Stimulated activated CD4-positive, alpha-beta T cell treated with anti-CD3 and anti-CD28 coated beads, Interleukin-12 subunit alpha, Interleukin-12 subunit beta, amount 100 ng/mL, for 24 hours (primary cell): ENCODE measurements at places on chromosomes 6 and 20.

DNA sequence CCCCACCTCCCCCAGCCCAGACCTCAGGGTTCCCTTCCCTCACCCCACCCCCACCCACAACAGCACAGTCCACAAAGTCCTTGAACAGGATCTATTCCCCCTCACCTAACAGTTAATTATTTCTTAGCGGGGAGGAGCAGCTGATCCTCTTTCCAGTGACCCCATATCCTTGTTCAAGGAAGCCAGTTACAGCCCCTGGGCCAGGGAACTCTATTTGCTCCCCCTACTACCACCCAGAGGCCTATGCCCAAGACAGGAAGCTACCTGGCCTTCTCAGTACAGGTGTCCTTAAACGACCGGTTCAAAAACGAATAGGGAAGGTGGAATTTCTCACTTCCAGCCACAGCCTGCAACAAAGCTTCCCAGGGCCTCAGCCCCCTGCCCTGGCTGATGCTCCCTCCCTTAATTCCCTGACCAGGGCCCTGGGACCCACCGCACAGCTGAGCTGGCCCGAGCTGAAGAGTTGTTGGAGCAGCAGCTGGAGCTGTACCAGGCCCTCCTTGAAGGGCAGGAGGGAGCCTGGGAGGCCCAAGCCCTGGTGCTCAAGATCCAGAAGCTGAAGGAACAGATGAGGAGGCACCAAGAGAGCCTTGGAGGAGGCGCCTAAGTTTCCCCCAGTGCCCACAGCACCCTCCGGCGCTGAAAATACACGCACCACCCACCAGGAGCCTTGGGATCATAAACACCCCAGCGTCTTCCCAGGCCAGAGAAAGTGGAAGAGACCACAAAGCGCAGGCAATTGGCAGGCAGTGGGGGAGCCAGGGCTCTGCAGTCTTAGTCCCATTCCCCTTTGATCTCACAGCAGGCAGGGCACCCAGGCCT lies 778 bp downstream of the MCCD1 start:
- no peak for DNase-seq

DNA sequence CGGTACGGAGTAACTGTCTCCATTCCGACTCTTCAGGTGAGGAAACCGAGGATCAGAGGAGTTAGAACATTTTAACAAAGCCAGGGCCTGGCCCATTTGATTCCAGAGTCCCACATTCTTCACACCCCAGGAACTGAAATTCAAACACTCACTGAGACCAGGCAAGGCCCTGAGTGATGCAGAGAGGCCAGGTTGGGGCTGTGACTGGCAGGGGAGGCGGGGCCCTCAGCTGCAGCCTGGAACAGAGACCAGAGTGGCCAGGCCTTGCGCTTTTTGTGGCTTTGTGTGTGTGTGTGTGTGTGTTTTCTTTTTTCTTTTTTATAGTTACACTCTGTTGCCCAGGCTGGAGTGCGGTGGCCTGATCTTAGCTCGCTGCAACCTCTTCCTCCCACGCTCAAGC lies 57.2 kb downstream of the BCAS4 start:
- no peak for DNase-seq

DNA sequence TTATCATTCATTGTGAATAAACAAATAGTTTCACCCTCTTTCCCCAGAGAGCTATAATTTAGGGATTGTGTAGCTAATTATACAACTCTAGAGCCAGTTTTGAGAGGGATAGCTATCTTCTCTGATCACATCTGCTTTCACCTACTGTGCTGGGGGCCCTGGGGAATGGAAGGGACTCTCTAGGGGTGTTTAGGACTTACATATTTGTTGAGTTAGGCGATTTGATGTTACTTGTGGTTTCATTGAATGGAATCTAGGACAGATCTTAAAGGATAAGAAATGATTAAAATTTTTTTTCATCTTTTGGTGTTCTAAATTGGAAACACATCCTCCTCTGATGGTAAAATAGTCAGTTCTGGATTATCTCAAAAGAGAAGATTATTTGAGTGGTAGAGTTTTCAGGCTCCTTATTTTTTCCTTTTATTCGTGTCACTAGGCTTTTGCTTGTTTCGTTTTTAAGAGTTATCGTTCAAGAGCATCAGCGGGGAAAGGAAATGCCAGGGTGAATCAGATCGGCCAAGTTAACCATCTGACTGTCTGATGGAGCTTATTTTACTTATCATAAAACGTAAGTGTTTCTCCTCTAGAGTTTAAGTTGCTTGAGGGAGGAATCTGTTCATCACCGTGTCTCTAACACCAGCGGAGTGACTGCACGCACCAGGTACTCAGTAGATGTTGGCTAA lies 236.7 kb downstream of the FARS2 start:
- no peak for DNase-seq

GRCh38 chr6:136803608-136804007 lies 11.3 kb upstream of the MAP3K5 start:
- no peak for DNase-seq

DNA sequence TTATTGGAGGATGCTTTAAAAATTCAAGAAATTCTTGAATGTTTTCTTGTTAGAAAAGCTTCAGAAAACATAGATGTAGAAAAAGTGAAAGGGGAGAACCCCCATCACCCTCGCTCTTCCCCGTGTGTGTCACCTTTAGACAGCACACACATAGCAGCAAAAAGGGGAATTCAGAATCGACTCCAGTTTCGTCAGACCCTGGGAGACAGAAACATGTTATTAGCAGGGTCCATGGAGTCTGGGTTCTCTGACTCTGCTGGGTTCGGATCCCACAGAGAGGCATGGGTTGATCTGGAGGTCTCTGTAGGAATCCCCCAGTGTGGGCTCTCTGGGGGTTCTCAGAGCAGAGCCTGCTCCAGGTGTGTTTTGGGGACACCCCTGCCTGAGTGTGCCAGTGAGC lies 43.7 kb downstream of the ARHGAP40 start:
- DNase-seq = no peak

DNA sequence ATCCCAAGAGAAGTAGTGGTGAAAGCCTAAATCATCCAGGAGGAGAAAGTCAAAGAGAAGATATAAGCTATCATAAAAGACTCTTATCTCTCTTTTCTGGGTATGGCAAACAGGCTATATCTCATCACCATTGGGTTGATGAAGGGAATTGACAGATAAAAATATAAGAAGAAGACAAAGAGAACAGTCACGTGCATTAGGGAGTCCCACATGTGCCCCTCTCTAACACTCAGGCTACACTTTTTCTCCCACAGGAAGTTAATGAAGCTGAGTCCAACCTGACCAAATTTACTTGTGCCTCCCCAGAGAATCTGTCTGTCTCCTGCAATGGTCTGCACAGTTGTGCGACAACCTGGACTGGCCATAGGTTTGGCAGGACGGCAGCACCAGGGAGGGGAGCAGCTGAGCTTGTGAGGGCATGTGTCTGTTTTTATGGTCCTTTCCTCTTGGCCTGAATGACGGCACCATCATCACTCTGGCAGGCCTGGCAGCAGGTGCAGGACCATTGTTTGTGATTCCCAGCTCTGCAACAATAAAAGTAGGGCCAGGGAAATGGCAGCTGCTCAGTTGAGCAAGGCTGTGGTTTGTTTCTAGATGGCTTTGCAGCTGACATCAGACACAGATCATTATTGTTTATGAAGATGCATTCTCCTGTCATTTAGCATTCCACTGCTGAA lies 144.5 kb upstream of the MCHR2 start:
- no peak for DNase-seq

GRCh38 chr6:83879746-83880145 lies 20.3 kb downstream of the CYB5R4 start:
- DNase-seq = no peak

DNA sequence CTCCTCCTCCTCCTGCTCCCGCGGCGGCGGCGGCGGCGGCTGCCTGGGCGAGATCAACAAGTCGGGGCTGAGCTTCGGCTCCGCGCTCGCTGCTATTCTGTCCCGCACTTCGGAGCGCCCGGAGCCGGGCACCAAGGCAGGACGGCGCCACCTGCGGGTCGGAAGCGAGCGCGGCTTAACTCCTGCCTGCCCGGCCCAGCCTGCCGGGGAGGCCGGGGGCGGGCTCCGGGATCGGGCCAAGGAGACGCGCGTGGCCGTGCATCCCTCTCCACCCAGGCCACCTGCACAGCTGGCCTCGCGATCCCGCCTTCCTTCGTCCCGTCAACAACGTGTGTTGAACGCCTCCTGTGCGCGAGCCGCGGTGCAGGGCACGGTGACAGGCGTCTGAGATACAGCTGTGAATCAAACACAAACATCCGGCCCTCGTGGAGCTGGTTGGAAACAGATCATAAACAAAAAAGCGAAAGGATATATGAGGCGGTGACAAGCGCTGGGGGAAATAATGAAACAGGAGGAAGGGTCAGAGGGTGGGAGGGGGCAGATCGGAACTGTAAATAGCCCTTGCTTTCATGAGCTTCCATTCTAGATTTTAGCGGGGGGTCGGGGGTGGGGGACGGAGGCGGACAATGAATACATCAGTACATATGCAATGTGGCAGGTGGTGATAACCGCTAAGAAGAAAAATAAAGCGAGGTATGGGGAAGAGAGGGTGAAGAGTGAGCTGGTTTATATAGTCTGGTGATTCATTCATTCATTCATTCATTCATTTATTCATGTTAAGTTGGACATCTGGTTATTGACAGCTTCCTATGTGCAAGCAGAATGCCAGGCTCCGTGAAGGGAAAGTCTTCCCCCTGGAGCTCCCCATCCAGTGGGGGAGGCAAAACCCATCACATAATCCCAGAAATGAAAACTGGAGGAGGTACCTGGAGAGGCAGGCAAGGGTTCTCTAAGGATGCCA lies 2.0 kb upstream of the KCNB1 start:
- peak; percentile 35 for DNase-seq

GRCh38 chr6:144632266-144632665 lies 347.1 kb downstream of the UTRN start:
- DNase-seq = no peak

GRCh38 chr6:53765270-53765669 lies 29.5 kb upstream of the LRRC1 start:
- DNase-seq = no peak

- DNase-seq = no peak
These were observed 212.4 kb upstream of the LRFN2 start for GRCh38 chr6:40799296-40800140.

DNA sequence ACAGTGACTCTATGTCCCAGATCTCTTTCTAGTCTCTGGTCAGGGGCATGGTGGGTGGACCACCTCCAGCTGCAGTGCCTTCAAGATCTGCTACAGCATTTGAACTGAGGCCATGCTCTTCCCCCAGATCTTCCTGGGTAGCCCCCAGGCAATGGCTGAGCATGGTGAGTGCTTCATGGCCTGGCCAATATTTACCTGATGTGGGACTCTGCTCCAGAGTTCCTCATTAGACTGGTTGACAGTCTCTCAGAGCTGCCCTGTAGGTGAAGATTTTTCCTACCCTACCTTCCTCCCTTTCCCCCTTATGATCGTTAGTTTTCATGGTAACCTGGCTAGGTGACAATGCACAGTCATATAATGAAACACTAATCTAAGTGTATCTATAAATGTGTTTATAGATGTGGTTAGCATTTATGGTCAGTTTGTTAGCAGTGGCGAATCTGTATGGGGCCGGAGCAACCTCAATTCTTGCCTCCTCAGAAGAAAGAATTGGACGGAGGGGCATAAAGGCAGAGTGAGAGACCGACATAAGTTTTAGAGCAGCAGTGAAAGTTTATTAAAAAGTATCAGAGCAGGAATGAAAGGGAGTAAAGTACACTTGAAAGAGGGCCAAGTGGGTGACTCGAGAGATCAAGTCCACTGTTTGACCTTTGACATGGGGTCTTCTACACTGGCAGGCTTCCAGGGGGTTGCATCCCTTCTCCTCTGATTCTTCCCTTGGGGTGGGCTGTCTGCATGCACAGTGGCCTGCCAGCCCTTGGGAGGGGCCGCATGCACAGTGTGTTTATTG lies 256.3 kb downstream of the CD83 start:
- DNase-seq = no peak

GRCh38 chr6:146883640-146884531 lies 285.1 kb downstream of the ADGB start:
- no peak for DNase-seq

- DNase-seq = no peak
These were observed at the start of gene CST11 for GRCh38 chr20:23452776-23453175. TSS of gene CST11 (minus strand) at chr20:23452876. CDS start at chr20:23452811, 65 bp downstream.

GRCh38 chr20:59780494-59781185 lies 152.8 kb downstream of the SYCP2 start:
- no peak for DNase-seq

GRCh38 chr6:6711832-6712448 lies 123.4 kb downstream of the LY86 start:
- no peak for DNase-seq

GRCh38 chr20:40276301-40276700 lies 412.7 kb downstream of the MAFB start:
- DNase-seq = no peak

GRCh38 chr6:30810813-30811339 lies 66.5 kb upstream of the IER3 start:
- peak; percentile 79 for DNase-seq

GRCh38 chr6:128648022-128648598 lies 127.7 kb upstream of the PTPRK start:
- no peak for DNase-seq
